CD4-positive, alpha-beta T cell treated with Interleukin-1 beta for 1 hour (primary cell): ENCODE measurements at places on chromosomes 4 and X.

DNA sequence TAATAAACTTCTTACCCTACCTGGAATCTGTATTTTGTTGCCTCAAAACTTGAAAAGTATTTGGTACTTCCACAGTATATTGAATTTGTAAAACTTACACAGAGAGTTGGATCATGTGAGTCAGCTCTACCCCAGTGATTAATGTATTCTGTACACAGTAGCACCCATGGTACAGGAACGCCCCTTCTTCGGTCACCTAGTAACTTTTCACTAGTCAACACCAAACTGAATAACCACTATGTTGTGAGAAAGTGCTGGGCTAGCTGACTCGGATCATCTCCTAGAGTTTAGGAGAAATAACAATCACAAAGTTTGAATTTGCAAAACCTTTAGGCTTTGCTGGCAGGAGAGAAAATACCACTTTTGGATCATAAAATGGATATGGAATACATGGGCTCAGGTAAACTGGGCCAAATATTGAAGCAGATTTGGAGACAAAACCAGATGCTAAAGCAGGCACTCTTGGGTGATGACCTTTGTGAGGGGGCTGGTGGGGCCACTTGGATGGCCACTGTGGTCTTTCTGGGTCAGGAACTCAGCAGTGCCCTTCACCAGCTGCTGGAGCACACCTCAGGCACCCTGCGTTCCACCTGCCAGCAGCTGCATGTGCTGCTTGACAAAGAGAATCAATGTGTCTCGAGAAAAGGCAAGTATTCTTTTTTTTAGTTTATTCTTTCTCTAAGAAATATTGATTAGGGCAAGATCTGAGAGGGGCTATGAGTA, at the start of gene DTHD1:
DTHD1 (plus strand) TSS at position 233 of the 723 bp plus-strand sequence; CDS start at position 376, 143 bp downstream.
- DNase-seq = peak; percentile 59

DNA sequence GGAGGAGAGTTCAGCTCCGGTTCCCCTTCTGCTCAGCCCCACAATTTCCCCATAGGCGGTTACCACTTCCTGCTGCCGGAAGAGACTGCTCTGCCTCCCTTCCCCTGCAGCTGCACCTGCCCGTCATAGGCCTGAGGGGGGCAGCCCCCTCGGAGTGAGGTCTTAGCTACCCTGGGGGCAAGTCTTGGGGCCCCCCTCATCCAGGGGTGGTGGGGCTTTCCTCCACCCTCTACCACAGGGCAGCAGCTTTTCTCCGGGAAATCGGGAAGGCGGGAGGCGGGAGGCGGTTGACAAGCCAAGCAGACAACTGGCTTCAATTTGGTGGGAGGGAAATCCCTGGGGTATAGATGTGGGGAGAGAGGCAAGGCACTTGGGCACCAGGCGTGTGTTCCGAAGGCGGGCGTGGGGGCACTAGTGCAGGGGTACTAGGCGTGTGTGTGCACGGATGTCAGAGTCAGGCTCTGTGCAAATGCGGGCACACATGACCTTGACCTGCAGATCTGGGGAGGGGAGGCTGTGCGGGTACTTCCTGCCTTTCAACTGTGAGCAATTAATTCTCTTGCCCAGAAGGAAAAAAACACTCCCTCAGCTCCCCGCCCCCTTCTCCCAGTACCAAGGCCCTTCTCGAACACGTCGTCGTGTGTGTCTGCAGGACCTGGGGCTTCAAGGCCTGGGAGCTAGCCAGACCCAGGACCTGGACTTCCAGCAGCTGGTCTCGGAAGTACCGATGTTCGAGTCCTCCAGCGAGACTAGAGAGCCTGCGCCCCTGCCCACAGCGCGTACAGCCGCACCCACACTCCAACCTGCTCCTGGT, 1.0 kb upstream of the ARHGAP4 start:
- DNase-seq = peak; percentile 90

GRCh38 chr4:138852681-138853080, 162.9 kb upstream of the NOCT start:
- no peak for DNase-seq

DNA sequence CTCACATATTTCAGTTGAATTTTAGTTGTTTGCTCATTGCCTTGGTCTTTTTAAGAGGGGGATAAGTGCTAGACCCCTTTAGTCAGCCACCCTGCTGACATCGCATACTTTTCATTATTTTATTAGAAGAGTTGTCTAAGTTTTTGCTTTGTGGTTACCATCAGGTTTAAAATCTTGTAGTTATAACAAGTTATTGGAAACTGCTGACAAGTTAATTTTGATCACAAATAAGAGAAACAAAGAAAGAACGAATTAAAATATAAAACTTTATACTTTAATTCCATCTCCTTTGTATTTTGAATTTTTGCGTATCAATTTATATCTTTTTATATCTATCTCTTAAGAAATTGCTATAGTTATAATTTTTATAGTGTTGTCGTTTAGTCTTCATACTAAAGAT, 679.7 kb downstream of the TECRL start:
- DNase-seq = no peak

- DNase-seq = no peak
Observed at GRCh38 chr4:99529956-99530355, 19.1 kb downstream of the C4orf17 start.

GRCh38 chr4:6917461-6918271, 8.0 kb downstream of the TBC1D14 start:
- peak; percentile 38 for DNase-seq

DNA sequence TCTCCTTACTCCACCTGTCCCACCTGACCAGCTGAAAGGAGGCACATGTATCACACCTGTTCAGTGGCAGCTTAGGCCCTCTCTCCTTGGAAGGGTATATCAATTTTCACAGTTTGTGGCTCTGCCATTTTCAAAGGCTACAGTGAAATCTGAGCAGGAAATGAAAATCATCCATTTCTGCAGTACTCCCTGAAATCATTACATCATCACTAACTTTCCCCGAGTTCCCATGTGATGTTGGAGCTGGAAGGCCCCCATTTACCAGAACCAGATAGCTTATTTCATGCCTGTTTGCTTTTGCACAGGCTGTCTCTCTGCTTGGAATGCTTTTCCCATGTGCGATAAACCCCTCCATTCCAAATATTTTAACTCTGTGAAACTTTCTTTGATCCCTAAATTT, 31.0 kb upstream of the STX18 start:
- no peak for DNase-seq

DNA sequence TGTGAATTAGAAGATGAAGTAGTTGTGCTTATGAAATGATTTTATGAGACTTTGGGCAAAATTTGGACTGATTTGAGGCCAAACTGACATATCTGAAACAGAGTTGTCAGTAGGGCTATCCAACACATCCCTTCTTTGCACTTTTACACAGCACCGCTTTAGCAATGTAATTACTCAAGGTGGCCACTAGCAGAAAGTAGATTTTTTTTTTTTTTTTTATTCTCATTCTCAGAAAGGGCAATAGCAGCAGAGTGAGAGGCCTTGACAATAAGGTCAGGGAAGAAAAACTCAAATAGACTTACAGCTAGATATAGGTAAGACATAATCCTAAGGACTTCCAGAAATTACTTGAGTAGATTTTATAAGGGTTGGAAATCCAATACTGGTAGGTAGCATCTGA, 414.3 kb downstream of the NAP1L3 start:
- no peak for DNase-seq

DNA sequence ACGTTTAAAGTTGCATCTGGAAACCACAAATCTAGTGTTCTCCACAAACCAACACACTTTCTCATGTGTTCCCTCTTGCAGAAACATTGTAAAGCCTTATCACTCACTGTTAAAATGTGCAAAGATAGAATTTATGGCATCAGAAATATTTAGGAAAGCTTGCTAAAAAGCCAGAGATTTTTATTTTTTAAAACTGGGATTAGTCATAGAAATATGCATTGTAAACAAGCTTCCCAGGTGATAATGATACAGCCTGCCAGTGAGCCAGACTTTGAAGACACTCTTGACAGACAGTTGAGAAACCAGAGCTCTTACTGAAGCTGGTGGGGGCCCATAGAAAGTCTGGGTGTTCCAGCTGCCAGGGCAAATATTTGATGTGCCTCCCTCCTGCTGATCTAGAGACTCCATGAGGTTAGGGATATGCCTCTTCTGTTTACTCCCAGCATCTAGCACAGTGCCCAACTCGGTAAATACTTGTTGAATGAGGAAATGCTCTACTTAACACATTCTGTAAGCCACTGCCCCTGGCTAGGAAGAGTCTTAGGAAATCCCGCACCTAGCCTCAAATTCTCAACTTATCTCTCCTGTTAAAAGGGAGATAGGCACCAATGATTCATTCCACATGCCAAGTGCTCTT, 179.0 kb upstream of the RASGEF1B start:
- DNase-seq = no peak

DNA sequence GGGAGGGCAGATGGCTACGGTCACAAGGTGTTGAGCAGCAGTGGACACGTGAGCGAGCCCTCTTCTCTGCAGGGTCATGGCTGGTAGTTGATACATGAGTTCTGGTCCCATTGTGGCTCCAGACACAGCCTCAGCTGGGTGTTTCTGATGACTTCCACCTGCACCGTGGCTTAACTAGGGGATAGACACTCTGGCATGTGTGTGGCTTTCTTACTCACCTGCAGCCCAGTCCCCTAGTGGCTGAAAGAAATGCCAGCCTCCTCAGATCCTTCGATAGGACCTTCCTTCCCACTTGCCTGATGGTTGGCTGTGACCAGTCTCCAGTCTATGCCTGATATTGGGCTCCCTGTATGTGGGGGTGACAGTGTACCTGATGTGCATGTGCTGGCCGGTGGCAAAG, 5.0 kb downstream of the GPR78 start:
- DNase-seq = no peak
